Right ventricle myocardium superior (tissue), 1 donor: ENCODE measurements at places on chromosomes 7 and 10. TPM values are rescaled to one million over a fixed set of nuclear protein-coding genes. Genes with fewer than 3 reads are reported as not detected.

Gene GPR158
- not detected for total RNA-seq

Gene PNLIPRP2
- total RNA-seq = not detected

Gene C10orf90
- not detected for total RNA-seq

Gene LLCFC1
- total RNA-seq = not detected

Gene AKR1C2
- total RNA-seq = 25.5 TPM

Gene PAPOLB
- 0.05 TPM for total RNA-seq

Gene MXI1
- 75.2 TPM for total RNA-seq
